ENCODE measurements at places on chromosomes 13 and 19.

DNA sequence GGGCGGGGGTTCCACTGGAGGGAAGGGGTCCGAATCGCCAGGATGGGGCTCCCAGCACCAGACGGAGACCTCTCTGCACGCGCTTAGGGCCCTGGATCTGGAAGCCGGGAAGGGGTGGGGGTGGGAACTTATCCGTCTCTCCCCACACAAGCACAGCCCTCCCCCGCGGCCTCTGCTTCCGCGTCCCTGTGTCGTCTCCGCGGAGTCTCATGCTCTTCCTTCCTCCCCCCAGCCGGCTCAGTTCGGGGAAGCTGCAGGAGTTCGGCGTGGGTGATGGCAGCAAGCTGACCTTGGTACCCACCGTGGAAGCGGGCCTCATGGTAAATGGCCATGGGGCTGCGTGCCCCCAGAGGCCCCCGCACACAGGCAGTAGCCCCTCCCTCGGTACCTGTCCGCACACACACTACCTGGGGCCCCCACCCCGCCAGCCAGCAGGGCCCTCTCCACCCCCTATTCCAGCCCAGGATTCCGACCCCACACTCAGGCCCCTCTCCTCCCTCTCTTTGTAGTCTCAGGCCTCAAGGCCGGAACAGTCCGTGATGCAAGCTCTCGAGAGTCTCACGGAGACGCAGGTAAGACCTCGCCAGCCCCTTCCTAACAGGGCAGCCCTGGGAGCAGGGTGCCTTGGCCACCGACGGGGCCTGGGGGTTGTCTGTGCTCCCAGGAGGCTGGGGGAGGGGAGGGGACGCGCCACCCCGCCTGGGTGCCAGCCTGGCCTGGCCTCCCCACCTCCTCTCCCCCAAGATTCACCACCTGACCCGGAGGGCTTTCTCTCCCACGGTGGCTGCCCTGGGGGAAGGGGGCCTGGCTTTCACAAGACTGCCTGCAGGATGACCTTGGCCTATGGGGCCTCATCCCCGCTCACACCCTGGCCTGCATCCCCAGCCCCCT lies 3.2 kb downstream of the MIDN start:
- H3K36me3 ChIP-seq: peaks cover 25% of the 10 kb centered on the region
- no peaks in the 10 kb centered on the region for H3K27me3 ChIP-seq
- H3K4me3 ChIP-seq: peak overlapping the region; percentile 99
- DNase-seq: no peak

- H3K36me3 ChIP-seq: no peaks in the 10 kb centered on the region
- no peak for DNase-seq
- no peak overlapping the region for H3K27ac ChIP-seq
- no peak overlapping the region for H3K4me3 ChIP-seq
- no peaks in the 10 kb centered on the region for H3K4me1 ChIP-seq
- H3K27me3 ChIP-seq: no peaks in the 10 kb centered on the region
These were observed 131.2 kb downstream of the CRYL1 start for GRCh38 chr13:20394506-20394905.

- H3K4me1 ChIP-seq: no peaks in the 10 kb centered on the region
- no peaks in the 10 kb centered on the region for H3K36me3 ChIP-seq
- no peak overlapping the region for H3K4me3 ChIP-seq
- no peaks in the 10 kb centered on the region for H3K27me3 ChIP-seq
- no peak overlapping the region for H3K27ac ChIP-seq
These were observed 75.6 kb downstream of the MIPEP start for GRCh38 chr13:23813635-23814034.

DNA sequence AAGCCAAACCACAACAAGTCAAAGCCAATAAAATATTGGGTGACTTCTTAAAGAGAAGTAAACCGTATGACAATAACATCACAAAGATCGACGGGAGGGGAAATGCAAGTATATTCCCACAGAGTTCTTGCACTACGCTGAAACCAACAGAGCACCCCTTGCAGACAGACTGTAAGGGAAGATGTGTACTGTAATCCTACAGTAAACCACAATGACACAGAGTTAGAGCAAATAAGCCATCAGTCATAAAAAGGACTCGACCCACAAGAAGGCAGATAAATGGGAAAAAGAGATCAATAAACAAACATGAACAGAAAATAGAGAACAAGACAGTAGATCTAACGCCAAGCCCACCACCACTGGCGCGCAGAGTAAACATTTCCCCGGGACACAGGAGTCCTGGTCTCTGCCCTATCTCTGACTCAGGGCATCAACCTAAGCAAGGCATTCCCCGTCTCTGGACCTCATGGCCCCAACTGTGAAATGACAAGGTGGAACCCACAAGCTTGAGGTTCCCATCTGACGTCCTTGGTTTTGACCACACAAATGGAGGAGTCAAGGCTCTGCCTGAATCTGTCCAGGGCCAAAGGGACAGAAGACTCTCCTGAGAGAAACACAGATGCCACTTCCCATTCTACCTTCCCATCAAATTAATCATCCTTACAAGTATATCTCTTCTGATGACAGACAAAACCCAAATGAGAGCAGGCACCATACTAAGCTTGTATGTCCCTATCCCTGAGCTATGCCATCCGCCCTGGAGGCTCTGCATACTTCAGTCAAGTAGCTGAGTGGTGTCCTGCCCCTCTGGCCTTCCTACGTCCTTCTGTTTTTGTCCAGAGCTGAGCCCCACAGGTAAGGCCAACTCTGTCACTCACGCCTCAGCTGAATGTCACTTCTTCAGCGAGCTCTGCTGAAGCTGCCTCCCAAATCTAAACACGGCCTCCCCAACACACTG lies 15.0 kb downstream of the SAFB2 start:
- H3K36me3 ChIP-seq: peaks cover 60% of the 10 kb centered on the region
- no peaks in the 10 kb centered on the region for H3K27me3 ChIP-seq
- H3K4me1 ChIP-seq: no peaks in the 10 kb centered on the region
- no peak overlapping the region for H3K4me3 ChIP-seq
- DNase-seq: no peak
- no peak overlapping the region for H3K27ac ChIP-seq

- no peak for DNase-seq
- H3K4me3 ChIP-seq: peak overlapping the region; percentile 66
- H3K27me3 ChIP-seq: no peaks in the 10 kb centered on the region
- H3K27ac ChIP-seq: no peak overlapping the region
- no peaks in the 10 kb centered on the region for H3K36me3 ChIP-seq
These were observed 348.3 kb downstream of the LIG4 start for GRCh38 chr13:107866941-107867623.

DNA sequence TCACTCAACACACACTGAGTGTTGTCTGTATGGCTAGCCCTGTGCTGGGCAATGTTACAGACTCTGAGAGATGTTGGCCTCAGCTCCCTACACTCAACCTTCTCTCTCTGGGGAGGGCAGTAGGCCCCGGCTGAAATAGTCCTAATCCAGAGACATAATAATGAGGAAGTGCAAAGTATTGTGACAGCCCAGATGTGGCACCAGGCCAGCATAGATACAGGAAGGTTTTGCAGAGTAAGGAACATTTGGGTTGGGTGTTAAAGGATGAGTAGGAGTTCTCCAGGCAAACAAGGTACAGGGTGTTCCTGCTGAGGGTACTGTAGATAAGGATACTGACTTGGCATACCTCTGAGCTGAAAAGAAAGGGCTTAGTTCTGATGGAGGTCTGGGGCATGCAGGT lies 2.4 kb downstream of the LIN7B start:
- H3K4me3 ChIP-seq: no peak overlapping the region
- DNase-seq: no peak
- H3K27ac ChIP-seq: no peak overlapping the region
- peaks cover 17% of the 10 kb centered on the region for H3K4me1 ChIP-seq
- no peaks in the 10 kb centered on the region for H3K36me3 ChIP-seq

GRCh38 chr19:2436384-2436783 lies 9.0 kb upstream of the TIMM13 start:
- H3K4me1 ChIP-seq: no peaks in the 10 kb centered on the region
- H3K27me3 ChIP-seq: no peaks in the 10 kb centered on the region
- peaks cover 19% of the 10 kb centered on the region for H3K36me3 ChIP-seq
- no peak overlapping the region for H3K27ac ChIP-seq
- DNase-seq: no peak

GRCh38 chr13:106424805-106425204 lies 110.7 kb downstream of the EFNB2 start:
- DNase-seq: no peak
- no peak overlapping the region for H3K27ac ChIP-seq
- H3K4me1 ChIP-seq: no peaks in the 10 kb centered on the region
- H3K27me3 ChIP-seq: no peaks in the 10 kb centered on the region
- H3K36me3 ChIP-seq: no peaks in the 10 kb centered on the region

DNA sequence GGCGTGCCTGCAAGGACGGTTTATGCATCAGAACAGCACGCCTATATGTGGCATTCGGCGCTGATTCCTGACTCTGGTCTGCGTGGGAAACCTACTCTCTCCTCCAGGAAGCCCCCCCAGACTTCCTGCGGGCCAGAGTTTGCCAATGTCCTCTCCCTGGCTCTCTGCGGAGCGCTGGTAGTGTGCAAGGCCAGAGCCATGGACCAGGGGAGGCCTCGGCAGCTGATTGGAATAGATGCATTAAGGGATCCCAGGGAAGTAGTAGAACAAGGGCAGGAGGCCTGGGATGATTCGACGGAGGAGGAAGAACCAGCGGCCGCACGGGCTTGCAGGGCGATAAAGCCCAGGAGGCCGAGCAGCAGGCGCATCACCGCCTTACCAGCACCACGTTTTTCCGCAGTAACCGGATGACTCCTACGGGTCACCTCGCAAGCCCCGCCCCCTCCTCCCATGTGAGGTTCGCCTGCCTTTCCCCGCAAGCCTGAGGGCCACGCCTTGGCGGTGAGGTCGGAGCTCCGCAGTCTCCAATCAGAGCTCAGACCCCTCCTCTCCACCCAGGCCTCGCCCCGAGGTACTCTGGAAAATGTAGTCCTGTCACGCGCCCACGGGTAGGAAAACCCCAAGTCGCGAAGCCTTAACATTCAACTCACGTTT lies 5.0 kb downstream of the CLEC11A start:
- H3K4me1 ChIP-seq: peaks cover 20% of the 10 kb centered on the region
- H3K27ac ChIP-seq: no peak overlapping the region
- H3K27me3 ChIP-seq: no peaks in the 10 kb centered on the region
- H3K36me3 ChIP-seq: no peaks in the 10 kb centered on the region
- DNase-seq: no peak

DNA sequence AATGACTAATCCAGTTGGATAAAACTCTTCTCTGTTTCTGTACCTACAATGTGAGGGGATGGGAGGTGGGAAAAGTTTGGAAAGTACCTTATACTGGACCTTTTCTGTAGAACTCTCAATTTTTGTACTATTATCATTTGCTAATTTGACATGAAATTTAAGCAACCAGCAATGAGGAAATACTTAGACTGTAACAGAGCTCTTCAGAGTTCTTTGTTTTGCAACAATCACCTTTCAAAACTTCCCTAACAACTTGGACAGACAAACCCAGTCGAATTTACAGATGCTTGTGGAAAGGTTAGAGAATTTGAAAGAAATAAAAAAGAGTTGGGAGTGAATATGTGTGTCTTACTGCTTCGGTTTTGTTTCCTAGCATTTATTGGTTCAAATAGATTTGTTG lies 16.8 kb downstream of the KBTBD7 start:
- no peaks in the 10 kb centered on the region for H3K36me3 ChIP-seq
- H3K27me3 ChIP-seq: no peaks in the 10 kb centered on the region
- DNase-seq: no peak

GRCh38 chr19:4575267-4576015 lies 16.0 kb upstream of the SEMA6B start:
- H3K4me1 ChIP-seq: peaks cover 11% of the 10 kb centered on the region
- DNase-seq: no peak
- no peaks in the 10 kb centered on the region for H3K36me3 ChIP-seq
- no peak overlapping the region for H3K4me3 ChIP-seq

DNA sequence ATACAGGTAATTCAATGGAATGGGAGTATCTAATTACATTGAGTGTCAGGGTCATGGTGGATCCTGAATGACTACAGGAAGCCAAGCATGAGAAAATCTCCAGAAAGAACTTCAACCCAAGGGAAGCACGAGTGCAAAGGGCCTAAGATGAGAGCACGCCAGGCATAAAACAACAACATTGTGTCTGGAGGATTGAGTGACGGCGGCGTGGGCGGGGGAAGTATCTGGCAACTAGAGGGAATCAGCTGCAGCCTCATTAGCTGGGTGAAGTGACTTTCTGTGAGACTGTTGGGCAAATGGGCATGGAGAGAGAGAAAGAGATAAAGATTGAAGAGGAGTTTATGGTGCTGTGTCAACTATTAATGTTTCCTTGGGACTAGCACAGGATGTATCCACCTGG lies 194.3 kb downstream of the GPC6 start:
- H3K27ac ChIP-seq: no peak overlapping the region
- no peak for DNase-seq
- peaks cover 17% of the 10 kb centered on the region for H3K4me1 ChIP-seq
- H3K4me3 ChIP-seq: no peak overlapping the region
- H3K27me3 ChIP-seq: no peaks in the 10 kb centered on the region

DNA sequence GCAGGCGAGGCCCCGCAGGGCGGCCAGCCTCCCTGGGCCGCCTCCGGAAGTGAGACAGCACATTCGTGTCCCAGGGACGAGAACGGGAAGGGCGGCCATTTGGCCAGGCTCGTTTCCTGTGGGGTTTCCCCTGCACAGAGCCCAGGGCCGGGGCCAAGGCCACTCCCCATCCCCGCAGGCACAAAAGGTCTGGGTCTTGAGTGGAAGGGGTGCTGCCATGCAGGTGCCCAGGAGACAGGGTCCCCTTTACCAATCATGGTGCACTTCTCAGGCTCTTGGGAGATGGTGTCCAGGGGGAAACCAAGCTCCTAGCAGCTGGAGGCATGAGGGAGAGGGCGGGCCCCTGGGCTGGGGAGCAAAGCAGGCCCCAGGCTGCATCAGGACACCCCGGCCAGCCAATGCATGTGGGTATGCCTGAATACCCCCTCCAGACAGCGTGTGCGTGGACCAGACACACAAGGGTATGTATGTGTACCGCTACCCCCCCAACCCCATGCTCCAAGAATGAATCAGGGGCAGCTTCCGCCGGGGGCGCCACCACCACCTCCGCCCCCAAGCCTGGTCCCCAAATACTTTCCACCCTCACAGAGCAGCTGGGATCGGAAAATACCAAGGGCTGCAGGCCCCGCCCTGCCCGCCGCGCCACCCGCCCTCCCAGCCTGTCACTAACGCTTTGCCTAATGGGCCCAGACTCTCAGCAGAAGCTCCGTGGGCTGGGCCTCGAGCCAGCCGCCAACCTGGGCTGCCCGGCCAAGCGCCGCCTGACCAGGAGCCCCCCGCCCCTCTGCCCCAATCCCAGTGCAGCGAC lies 37.6 kb upstream of the NANOS3 start:
- peak overlapping the region; percentile 96 for H3K4me3 ChIP-seq
- DNase-seq: peak; percentile 65
- peaks cover 52% of the 10 kb centered on the region for H3K4me1 ChIP-seq
- H3K27me3 ChIP-seq: no peaks in the 10 kb centered on the region
- H3K27ac ChIP-seq: peak overlapping the region; percentile 100

- H3K4me3 ChIP-seq: peak overlapping the region; percentile 77
- no peaks in the 10 kb centered on the region for H3K27me3 ChIP-seq
- peak overlapping the region; percentile 30 for H3K27ac ChIP-seq
These were observed 524 bp downstream of the RUBCNL start for GRCh38 chr13:46386392-46387063.

DNA sequence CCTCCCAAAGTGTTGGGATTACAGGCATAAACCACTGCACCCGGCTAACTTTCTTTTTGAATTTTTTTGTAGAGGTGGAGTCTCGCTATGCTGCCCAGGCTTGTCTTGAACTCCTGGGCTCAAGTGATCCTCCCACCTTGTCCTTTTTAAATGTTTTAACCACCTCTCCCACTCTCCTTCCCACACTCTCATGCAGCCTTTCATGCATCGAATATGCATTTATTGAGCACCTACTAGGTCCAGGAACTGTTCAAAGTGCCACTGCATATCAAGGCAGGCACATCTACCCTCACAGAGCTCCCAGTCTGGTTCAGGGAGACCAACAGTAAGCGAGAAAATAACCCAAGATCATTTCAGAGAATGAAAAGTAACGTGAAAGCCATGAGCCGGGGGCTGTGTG lies 1.2 kb downstream of the TICAM1 start:
- peak overlapping the region; percentile 93 for H3K4me3 ChIP-seq
- peak overlapping the region; percentile 91 for H3K27ac ChIP-seq
- H3K27me3 ChIP-seq: no peaks in the 10 kb centered on the region
- no peaks in the 10 kb centered on the region for H3K36me3 ChIP-seq

Data from thoracic aorta (tissue), 2 donors.